T-helper 2 cell treated with Interferon-gamma antibody and Interleukin-4, amounts not matched to agents 5 μg/mL and 100 μg/mL, for 36 hours (primary cell): ENCODE measurements at places on chromosomes 5 and 9.

DNA sequence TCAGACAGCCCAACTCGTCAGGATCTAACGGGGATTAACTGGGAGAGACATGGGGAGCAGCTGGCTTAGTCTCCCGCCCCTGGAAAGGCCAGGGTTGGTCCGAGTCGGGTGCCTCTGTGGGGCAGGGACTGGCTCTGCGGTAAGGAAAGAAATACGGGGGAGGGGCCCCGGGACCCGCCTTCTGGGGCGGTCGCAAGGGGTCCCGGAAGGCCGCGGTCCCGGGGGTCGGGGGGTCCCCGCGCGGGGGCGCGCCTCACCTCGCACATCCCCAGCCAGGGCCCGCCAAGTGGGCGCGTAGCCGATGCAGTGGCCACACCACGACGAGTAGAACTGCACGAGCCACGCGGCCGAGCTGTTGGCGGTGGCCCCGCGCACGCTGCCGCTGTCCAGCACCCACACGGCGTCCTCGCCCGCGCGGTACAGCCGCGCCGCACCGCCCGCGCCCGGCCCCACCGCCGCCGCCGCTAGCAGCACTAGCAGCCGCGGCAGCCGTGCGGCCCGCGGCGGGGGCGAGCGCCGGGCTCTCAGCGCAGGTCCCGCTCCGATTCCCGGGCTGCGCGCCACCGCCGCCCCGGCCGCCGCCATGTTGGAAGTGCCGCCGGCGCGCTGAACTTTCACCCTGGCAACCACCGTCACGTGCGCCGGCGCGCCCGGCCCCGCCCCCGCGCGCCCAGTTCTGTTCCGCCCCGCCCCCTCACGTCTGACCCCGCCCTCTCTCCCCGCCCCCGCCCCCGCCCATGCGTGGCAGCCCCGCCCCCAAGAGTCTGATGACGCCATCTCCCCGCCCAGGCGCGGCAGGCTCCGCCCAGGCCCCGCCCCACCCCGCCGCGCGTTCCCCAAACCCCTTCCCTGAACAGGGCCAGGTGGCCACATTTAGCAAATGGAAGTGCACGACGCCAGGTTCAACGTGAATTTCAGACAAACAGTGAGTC, at the start of gene QSOX2:
Gene QSOX2, minus strand, starts transcription at position 594 of the 932 bp plus-strand sequence. Its CDS starts 9 bp downstream, at position 585.
- peak; percentile 83 for DNase-seq

DNA sequence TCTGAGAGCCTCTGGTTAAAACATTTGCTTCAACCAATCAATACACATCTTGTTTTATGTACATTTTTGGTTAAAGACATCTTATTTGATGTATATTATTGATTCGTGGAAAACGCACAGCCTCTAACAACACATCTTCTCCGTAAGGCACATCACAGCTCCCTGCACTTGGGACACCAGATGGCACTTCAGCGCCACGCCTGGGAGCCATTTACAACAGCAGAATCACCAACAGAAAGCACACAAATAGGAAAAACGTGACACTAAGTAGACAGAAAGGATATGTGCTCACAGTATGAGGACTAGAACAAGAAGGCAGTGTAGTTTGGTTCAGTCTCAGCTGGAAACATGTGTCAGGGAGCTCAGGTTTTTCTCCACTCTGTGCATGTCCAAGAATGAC, 199.7 kb downstream of the ROR2 start:
- no peak for DNase-seq

GRCh38 chr9:14358523-14358922, 44.6 kb upstream of the NFIB start:
- no peak for DNase-seq

DNA sequence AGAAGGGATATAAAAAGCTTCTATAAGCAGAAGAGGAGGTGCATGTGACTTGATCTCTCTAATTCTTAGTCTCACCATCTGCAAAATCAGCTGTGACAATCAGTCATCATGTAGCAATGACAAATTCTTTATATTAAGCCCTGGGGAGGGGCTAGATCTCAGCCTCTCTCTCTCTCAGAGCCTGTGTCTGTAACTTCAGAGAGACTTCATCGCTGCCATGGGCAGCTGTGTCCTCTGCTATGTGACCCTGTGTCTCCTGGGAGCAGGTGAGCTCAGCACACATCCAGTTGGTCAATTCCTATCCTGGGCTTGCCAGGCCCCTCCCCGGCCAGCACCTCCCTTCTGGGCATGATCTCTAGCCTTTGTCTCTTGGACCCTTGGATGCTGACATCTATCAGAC, 109.6 kb downstream of the ANKRD18B start:
- DNase-seq: no peak

- DNase-seq: no peak
Measured at GRCh38 chr9:131303381-131304321, 14.1 kb downstream of the PLPP7 start.

GRCh38 chr9:16679327-16679821, 191.1 kb downstream of the BNC2 start:
- no peak for DNase-seq

DNA sequence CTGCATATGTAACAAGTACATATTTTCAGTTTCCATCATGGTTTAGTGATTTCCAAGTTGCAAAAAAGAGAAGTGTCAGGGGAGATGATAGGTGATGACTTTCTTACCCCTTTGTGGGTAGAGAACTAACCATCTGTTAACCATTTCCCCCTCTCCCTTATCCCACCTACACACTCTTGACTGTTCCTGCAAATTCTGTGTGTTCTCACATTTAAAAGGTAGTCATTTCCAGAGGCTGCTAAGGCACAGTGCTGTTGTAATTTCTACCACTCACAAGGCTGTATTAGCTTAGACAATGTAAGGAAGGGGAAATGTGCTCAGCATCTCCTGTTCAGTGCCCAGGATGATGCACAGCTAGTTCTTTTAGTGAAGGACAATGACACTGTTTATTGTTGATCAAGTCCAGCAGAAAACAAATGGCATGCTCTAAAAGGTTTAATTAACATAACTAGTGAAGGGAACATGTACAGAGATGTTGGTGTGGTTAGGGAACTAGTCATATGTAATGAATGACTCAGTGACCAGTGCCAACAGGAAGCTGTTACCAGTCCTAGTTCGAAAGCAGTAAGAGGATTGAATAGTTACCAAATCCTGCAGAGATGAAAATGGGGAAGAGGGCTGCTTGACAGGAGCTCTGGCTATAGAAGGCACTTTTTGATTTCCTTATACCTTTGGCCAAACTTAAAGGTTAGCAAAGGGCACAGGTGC, 165.1 kb downstream of the PLK2 start:
- DNase-seq: no peak
